ENCODE measurements at places on chromosomes 4 and X.
A peak's percentile ranks its signal among the peaks of the same experiment; 100 is the strongest.

DNA sequence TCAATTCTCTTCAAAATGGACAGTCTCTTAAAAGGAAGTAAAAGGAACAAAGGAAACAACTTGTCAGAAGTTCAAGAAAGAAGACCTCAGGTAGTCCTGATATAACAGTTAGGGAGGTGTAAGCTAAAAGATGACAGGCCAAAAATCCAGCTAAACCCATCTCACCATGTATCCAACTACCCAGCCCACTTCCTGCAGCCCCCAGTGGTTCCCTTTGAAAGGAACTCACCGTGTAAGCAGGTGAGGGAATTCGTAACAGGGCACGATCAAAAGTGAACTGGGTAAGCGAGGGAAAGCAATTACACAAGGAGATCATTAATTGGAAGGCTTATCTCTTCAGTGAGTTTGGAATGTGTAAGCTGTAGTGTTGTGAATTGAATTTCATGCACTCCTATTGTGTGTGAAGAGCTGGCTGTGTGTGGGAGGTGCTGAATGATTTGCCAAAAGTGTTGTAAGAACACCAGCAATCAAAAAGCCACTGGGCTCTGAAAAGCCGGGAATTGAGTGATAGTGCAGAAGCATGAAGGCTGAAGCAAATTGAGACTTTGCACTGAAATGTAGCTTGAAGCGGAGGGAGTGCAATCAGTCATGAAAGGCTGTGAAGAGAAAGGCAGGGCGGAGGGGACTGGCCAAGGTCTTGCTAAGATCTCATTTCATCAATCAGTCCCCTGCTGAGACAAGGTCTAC lies 914.2 kb upstream of the LCORL start:
- DNase-seq = no peak

DNA sequence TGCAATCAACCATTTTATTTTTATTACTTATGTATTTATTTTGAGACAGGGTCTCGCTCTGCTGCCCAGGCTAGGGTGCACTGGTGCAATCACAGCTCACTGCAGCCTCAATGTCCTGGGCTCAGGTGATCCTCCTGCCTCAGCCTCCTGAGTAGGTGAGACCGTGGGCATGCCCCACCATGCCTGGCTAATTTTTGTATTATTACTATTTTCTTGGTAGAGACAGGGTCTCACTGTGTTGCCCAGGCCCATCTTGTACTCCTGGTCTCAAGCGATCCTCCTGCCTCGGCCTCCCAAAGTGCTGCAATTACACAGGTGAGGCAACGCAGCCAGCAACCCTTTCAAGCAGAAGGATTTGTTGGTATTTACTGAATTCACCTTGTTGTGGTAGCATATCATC lies 60.3 kb upstream of the PPP2R3B start:
- DNase-seq = no peak

- DNase-seq = no peak
Measured at GRCh38 chrX:39582976-39583375, 514.8 kb downstream of the BCOR start.

DNA sequence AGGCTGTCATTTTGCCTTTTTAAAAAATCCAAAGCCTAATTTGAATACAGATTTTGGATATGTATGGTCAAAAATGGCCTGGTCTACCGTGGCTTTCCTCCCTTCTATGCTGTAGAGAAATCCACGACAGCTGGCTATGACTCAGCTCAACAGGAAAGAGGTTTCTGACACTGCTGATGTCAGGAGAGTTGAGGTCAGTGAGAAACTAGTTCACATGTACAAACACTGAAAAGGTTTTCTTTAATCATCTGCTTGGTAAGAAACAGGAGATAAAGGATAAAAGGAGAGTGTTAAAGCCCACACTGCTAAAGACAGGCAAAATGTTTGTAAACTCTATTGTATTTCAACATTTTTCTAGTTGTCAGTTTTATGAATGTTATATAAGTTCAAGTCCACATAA lies 113.9 kb downstream of the NYX start:
- no peak for DNase-seq

DNA sequence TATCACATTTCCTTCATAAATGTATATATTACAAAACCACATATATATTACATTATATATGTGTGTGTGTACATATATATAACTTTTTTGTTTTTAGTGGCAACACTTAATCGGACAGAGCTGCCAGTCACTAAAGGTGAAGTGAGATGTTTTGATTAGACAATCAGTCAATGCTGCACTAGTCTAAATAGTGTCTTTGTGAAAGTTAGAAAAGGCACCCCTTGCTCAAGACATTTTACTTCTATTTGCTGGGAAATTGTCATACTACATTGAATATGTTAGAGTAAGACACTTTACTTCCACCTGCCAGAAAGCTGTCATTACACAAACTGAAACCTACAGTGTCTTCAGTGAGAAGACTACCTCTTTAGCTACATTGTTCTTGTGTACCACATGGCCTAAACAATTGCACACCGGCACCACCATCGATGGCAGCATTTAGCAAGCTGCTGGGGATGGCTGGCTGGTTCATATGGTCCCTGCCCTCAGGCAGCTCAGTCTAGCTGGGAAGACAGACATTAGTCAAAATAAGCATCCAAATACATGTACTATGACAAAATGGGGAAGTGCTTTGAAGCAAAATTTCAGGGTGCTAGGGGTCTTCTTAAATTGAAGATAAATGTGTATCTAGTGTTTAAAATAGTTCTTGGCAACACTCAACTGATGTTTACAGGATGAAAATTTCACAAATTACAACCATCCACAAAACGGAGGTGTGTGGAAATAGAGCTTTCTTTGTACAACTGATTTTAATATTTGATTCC lies 148.1 kb upstream of the GATB start:
- DNase-seq = no peak

DNA sequence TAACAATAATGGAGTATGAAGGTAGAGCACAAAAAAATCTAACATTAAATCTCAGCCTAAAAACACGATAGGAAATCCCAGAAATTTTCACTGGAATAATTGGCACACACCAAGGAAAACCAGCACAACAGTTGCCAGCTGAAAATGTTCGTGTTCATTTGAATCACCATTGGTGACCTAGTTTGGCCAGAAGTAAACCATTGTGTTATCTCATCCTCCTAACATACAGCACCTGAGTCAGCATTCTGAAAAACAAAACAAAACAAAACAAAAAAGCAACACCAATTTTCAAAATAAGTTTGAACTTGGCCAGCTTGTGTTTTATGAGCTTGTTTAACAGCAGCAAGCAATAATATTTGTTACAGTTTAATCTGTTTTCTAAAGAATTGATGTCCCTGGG lies 41.1 kb downstream of the UCHL1 start:
- DNase-seq = no peak

GRCh38 chrX:139932901-139933796 lies at the start of gene ATP11C:
Gene ATP11C, minus strand, starts transcription at chrX:139933053. Its CDS starts 1,011 bp downstream, at chrX:139932042.
- DNase-seq = peak; percentile 75

DNA sequence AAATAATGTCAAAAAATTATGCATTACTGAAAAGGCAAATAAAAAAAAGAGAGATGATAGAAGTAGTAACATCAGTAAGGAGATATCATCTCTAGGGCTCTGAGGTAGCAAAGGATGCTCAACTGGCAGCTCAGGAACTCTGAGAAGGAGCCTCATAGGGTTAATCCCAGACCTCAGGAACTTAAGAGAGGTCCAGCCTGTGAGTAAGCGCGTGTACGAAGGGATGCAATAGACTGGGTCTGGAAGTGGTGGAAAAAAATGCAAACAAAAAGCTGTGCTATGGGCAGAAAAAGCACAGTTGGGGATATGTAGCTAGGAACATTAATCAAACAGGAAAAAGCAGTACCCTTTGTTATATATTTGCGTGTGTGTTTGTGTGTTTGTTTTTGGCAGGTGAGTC lies 282.0 kb downstream of the GALNTL6 start:
- no peak for DNase-seq

DNA sequence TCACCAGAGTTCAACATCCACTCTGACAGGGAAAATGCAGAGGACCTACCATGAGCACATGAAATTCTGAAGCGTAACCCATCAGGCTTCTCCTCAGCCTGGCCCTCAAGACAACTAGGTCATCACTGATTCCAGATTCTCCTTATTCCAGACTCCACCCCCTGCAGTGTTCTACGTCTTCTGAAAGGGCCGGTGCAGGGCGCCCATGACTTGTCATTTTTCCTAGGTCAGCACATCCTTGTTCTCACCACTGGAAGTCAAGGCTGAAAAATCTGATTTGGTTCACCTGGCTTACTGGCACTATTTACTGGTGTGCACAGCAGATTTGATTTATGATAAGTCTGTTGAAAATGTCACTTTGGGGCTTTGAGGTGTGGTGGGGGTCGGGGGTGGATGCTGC lies 140.9 kb upstream of the KLF3 start:
- DNase-seq = no peak
